NCI-H1105 treated with DMSO at 0.1 percent for 48 hours (cell line): ENCODE measurements at places on chromosomes 5 and 9.

DNA sequence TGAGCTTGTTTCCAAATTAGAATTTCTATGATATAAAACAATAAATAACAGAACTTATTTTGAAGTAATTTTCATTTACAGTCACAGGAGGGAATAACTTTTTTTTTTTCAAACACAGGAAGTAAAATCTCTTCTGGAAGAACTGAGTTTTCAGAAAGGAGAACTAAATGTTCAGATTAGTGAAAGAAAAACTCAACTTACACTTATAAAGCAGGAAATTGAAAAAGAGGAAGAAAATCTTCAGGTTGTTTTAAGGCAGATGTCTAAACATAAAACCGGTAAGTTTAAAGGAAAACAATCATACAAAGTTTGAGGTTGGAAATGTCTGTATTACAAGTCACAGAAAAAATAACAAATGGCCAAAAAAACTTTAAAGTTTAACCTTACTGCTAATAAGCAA, 41.6 kb downstream of the RAB14 start:
- no peak for DNase-seq

DNA sequence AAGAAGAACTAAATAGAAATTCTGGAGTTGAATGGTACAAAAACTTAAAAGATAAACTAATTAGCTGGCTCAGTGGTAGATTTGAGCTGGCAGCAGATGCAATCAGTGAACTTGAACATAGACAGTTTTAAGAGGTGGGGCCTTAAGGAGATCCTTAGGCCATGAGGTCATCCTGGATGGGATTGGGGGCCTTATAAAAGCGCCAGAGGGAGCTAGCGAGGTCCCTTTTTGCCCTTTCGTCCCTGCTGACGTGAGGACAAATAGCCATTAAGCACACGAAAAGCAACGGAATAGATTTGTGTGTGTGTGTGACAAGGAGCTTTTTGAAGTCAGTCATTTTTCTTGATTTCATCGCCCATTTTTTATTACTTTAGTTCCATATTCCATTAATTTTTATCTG, 83.3 kb downstream of the ZNF354C start:
- DNase-seq, result no peak

DNA sequence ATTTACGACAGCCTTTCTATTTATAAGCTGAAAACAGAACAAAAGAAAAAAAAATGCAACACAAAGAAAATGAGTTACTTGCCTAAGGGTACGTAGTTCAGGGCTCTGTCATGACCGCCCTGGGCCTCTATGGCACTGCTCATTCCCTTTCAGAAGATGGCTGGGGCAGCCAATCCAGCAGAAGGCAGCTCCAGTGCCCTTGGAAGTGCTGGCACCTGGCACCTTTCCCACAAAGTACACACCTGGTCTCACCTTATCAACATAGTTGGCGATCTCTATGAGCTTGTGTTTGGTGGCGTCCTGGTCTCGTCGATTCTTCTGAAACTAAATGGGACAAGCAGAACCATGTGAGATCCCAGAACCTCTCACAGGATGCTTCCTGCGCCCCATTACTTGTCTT, 53.2 kb downstream of the NIPAL4 start:
- no peak for DNase-seq

- DNase-seq, result peak; percentile 18
These were observed 143.6 kb downstream of the CDH9 start for GRCh38 chr5:26894719-26895263.

- DNase-seq, result no peak
These were observed 48.2 kb upstream of the ZNF169 start for GRCh38 chr9:94210616-94211603.

GRCh38 chr5:163695830-163696578, 190.6 kb downstream of the MAT2B start:
- DNase-seq, result peak; percentile 45

GRCh38 chr5:146426853-146427618, 20.1 kb upstream of the TCERG1 start:
- DNase-seq, result peak; percentile 46
